Colonic mucosa (tissue), 4 donors: ENCODE measurements at places on chromosomes 1 and 21.

DNA sequence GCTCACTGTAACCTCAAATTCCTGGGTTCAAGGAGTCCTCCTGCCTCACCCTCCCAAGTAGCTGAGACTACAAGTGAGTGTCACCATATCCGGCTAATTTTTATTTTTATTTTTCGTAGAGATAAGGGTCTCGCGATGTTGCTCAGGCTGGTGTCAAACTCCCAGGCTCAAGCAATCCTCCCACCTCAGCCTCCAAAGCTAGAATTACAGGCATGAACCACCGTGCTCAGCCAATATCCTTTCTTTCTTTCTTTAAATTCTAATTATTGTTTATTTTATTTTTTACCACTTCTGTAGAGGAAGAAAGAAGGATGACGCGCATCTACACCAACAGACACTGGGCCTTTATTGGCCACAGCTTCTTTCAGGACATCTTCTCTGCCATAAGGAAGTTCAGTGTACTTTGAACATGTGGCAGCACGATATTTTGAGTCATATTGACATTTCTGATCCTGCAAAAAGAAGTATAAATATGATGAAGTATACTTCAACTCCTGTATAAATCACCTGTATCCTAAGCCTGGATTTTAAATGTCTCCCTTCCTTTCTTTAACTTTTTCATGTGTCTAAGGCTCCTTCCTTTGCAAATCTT is 15.8 kb downstream of the CTSS start:
- DNase-seq, result peak; percentile 42

GRCh38 chr1:185896863-185897262 is 162.7 kb downstream of the HMCN1 start:
- no peak for DNase-seq

DNA sequence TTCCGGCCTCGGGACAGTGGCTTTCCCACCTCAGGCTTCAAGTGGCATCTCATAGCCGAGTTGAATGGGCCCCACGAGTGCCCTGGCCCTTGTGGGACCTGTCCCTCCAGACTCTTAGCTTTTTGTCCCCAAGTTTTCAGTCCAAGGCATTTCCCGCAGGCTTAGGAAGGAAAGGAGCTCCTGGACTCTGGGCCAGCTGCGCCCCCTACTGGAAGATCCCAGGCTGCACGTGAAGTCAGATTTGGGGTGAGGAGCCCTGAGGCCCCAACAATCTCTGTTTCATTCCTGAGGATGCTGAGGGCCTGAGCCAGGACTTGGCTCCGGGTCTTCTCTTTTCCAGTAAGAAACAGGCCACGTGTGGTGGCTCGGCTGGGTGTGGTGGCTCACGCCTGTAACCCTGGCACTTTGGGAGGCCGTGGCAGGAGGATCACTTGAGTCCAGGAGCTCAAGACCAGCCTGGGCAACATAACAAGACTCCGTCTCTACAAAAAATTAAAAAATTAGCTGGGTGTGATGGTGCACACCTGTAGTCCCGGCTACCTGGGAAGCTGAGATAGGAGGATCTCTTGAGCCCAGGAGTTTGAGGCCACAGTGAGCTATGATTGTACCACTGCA is 67.4 kb downstream of the ARHGEF10L start:
- DNase-seq, result peak; percentile 81

- peak; percentile 26 for DNase-seq
Observed at GRCh38 chr1:9628541-9629444, 22.7 kb upstream of the PIK3CD start.

DNA sequence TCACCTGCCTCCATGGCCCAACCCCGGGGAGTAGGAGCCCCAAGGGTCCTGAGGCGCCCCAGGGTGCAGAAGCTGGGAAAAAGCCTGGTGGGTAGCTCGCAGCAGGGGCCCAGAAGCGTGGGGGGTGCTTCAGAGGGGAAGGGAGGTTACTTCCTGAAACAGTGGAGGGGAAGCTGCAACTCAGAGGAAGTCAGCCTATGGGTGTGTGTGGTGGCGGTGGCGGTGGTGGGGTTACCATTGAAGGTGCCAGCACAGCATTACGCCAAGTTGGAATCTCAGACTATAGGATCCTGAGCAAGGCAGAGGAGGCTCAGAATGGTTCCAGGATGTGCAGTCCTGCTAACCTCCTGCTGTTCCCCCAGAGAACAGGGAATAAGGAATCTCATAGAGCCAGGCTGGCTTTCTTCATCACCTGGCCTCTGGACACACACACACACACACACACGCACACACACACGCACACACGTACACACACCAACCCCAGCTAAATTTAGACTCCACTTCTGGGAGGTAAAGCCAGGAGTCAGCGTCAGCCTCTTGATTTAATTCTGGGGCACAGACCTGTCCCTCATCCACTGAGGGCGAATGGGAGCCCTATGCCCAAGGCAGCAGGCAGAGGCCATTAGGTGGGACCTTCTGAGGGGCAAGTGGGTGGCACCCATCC is 1.3 kb downstream of the DENND4B start:
- DNase-seq, result peak; percentile 63

DNA sequence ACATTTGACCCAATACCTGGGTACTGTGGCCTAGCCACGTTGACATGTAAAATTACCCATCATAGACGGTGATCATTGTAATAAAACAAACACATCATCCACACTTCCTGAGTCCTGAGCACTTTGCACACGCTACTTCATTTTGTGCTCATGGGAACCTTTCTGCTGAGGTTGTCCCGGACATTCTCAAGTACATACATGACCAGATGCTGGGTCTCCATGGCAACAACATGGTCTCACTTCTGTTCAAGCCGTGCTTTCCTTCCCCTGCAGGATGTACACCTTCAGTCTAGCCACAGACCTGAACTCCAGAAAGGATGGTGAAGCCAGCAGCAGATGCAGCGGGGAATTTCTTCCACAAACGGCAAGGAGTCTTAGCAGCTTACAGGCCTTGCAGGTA is 22.7 kb downstream of the UBASH3A start:
- DNase-seq, result no peak

- no peak for DNase-seq
Observed at GRCh38 chr1:240987928-240988327, 369.1 kb downstream of the RGS7 start.

DNA sequence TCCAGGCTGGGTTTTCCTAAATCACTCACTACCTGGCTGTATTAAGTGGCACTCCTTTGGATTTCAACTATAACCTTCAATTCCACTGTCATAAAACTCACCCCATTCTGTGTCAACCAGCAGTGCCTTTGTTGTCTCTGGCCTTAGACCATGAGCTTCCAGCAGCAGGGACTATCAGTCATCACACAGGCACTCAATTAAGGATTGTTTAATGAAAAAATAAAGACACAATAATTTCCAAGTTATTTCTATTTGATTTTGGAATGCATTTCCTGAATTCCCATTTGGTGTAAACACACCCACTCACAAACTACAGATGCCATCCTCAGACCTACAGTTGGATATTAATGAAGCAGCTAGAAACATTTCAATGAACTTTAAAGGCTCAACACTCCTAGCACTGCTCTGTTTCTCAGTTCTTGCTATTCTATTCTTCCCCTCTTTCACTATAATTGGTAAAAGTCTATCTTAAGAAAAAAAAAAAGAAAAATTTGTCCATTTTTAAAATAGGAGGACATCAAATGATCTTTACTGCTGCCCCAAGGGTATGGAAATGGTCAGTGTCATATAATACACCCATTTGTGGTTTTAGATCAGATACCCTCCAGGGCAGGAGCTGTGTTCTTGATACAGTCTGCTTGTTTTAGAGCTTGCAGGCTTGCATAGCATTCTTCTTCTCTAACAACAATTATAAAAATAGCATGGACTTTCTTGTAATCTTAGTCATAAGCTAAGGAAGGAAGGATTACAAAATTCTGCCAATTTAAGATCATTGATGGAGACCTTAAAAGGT is 156.4 kb downstream of the PTGER3 start:
- DNase-seq, result no peak

DNA sequence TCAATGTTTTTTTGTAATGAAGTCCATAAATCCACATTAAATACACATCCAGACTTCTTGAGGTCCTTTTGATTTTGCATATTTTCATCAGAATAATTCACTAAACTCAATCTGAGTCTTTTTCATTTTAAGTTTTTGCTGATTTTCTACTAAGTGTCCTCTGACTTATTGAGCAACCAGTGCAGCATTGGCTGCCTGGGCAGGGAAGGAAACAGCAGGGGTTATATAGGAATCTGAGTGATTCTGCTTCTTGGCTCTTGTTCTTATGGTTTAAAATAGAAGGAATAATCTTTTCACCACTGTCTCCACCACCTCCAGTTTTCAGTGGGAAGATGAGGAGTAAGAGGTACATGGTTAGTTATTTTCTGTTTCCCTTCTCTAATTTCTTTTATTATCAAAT is 88.4 kb downstream of the ST6GALNAC5 start:
- no peak for DNase-seq

DNA sequence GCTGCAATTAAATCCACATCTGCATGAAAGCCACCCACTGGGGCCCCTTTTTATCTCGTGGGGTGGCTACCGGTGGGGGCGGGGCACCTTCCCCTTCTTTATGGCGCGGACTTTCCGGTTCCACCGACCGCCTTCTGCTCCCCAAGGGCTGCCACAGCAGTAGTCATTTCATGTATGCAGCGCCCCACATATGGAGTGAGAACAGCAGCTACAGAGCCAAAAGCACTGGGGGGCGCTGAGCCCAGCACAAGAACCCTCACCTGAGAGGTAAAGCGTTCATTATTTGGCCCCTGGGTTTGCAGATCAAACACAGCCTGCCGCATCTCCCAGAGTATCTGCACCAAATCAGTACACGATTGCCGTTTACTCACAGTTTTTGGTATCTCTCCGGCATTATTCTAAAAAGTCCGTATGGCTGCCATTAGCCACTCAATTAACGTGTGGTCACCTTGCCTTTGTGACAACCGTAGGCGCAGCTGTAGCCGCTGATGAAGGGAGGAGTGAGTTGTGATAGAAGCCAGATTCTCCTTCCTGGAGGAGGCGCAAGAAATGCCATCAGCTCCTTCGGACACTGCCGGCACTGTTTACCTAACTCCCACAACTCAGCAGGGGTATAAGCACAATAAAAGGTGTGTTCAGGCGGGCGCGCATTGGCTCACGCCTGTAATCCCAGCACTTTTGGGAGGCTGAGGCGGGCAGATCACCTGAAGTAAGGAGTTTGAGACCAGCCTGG is 30.4 kb upstream of the CR2 start:
- no peak for DNase-seq

GRCh38 chr1:160863774-160864131 is 1.1 kb upstream of the CD244 start:
- no peak for DNase-seq

DNA sequence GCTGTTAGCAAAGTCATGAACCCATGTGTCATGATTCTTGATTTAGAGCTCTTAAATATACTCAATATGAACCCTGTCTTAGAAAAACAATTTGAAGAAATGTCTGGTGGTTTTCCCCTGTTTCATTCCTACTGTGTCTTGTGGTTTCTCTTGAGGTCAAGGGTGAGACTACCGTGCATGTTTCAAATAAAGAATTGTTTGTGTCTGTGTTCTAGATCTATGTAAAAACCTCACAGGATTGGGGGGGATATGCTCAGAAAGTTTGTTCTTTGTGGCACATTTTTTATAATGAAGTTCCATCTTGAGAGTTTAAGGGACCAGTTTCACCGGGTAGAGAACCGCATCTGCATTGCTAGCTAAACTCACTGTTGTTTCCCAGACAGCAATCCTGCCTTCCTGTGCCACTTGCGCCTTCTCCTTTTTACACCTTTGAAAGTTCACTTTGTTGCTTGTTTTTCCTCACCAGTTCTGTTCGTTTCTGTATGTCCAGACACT is 30.9 kb upstream of the CACYBP start:
- DNase-seq, result no peak

- DNase-seq, result no peak
Observed at GRCh38 chr21:46066591-46067331, 31.2 kb upstream of the COL6A2 start.
